Activated CD4-positive, alpha-beta memory T cell treated with anti-CD3 and anti-CD28 coated beads, Interleukin-2, amount 10 ng/mL, durations not matched to agents 7 days and 5 days (primary cell): ENCODE measurements at places on chromosomes 12 and 14. TPM values are rescaled to one million over a fixed set of nuclear protein-coding genes. Genes with fewer than 3 reads are reported as not detected.

Gene NUP107
- 80.7 TPM for total RNA-seq

- no peak for DNase-seq
Measured at GRCh38 chr12:93139028-93139665, 210.1 kb upstream of the EEA1 start.

GRCh38 chr12:43425361-43425760 lies 126.6 kb downstream of the ADAMTS20 start:
- no peak for DNase-seq

Gene GDF3
- not detected for total RNA-seq

Gene FAM181A
- total RNA-seq = not detected

Gene NGB
- total RNA-seq = not detected

DNA sequence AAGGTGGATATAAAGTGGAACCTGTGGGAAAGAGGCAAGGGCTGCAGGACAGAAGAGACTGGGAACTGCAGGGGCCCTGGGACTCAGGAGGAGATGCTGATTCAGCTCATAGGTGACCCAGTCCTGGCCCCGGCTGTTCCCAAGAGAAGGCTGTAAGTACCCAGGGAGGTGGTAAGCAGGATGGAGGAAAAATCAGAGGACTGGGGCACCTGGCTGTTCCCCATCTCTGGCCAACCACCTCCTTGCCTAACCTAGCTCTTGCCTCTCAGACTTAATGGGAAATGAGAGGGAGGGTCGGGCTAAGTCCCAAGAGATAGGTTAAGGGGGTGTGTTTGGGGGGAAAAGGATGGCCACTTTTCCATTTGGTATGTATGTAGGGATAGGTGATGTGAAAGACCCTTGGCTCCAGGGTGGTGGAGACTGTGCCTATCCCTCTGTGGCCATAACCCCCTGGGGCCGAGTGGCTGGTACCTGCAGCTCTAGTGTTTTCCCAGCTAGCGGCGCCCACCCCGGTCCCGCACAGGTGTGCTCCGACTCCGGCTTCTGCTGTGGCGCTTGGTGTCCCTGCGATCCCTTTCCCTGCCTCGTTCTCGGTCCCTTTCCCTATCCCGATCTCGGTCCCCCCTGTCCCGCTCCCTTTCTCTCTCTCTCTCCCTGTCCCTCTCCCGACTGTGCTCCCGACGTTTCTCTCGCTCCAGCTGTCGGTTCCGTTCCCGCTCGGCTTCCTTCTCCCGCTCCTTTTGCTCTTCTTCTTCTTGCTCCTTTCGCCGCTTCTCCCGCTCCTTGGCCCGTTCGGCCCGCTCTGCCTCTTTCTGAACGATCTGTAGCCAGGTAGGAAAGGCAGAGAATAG lies 1.6 kb upstream of the CDH24 start:
- DNase-seq = no peak
